Stimulated activated CD4-positive, alpha-beta T cell treated with anti-CD3 and anti-CD28 coated beads, Interleukin-4, amount 100 ng/mL, for 48 hours (primary cell): ENCODE measurements at places on chromosomes 13 and 19.

DNA sequence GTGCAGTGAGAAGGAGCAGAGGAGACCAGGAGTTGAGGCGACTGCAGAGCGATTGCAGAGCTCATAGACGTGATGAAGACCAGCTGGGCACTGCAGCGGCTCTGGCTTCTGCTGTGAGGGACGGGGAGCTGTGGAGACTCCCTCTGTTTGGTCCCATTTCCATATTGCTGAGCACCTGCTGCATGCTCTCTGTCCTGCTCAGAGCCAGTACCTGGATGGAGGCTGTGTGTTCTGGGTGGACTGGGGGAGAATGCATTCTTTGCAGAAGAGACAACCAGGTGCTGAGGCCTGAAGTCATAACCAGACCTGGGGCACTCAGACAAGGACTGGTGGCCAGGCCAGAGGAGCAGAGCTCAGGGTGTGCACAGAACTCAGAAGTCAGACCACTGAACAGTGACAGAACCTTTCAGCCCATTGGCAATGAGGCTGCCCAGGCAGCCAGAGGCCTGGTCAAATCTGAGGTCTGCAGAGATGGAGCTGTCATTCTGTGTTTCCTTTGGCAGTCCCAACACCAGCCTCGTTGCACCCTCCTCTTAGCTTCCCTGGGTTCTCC lies 1.3 kb upstream of the A1BG start:
- DNase-seq, result no peak

DNA sequence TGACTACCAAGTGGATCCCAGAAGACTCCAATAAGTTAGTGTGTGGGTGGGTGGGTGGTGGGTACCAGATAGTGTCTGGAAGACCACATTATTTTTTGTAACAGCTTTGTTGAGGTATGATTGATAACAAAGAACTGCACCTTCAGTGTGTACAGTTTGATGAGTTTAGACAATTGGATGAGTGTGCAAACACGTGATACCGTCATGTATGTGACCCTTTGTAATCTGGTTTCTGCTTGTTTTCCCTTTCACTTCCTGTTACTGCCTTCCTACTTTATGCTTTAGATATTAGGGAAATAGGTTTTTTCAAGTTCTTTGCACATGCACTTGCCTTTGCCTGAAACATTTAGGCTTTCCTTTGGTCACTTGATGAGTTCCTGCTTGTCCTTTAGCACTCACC lies 8.5 kb downstream of the RPL21 start:
- no peak for DNase-seq

- no peak for DNase-seq
Observed at GRCh38 chr13:32984857-32985626, 31.2 kb upstream of the KL start.

- DNase-seq, result no peak
Observed at GRCh38 chr13:80100636-80101035, 240.3 kb downstream of the SPRY2 start.

GRCh38 chr19:34165295-34165738 lies 7.0 kb upstream of the LSM14A start:
- no peak for DNase-seq

DNA sequence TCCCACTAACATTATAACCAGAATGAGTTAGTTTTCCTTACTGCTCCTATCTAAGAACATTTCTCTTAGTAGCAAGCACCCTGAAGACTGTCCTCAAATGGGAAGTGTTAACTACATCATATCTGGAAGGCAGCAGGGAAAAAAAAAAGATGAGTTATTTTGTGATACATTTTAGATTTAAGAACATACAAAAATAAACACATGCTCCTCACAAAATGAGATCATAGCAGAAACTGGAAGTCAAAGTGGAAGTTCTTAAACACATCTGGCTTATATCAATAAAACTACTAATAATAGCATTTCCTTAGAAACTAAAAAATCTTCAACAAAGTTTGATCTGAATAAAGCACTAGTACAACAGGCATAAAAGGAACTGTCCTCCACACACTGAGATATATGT lies 70.4 kb downstream of the SLITRK6 start:
- DNase-seq, result no peak

GRCh38 chr13:51298812-51299211 lies 40.7 kb upstream of the SERPINE3 start:
- no peak for DNase-seq

DNA sequence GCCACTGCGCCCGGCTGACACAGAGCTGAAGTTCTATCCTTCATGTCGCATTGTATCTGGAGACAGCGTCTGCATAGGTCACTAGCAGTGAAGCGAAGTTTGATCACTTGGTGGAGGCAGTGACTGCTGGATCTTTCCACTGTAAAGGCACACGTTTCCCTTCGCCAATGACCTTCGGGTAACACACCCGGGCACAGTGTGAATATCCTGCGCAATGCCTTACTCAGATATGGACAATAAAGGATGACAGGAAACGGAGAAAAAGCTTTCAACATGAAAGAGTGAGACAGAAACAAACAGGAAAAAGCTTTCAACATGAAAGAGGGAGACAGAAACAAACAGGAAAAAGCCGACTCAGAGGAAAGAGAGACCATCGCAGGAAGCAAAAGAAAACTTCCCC lies 17.1 kb downstream of the ARL11 start:
- DNase-seq, result no peak

GRCh38 chr13:28501547-28501946 lies 6.6 kb upstream of the FLT1 start:
- DNase-seq, result no peak
